Ureter (tissue), 1 donor: ENCODE measurements at places on chromosomes 1 and 21.

DNA sequence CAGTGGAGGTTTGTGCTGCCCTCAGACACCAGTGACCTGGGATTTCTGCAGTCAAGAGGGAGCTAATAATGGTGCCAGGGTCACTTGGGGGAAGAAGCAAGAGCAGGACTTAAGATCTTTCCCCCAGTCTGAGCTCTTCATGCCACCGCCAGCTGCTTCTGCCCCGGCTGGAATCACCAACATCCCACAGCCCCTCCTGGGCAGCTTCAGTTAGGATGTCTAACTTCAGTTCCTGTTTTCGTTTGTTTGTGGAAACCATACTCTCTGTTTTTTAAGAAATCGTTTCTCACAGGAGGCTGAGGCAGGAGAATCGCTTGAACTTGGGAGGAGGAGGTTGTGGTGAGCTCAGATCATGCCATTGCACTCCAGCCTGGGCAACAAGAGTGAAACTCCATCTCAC is 25.6 kb upstream of the PRDM2 start:
- DNase-seq, result no peak

DNA sequence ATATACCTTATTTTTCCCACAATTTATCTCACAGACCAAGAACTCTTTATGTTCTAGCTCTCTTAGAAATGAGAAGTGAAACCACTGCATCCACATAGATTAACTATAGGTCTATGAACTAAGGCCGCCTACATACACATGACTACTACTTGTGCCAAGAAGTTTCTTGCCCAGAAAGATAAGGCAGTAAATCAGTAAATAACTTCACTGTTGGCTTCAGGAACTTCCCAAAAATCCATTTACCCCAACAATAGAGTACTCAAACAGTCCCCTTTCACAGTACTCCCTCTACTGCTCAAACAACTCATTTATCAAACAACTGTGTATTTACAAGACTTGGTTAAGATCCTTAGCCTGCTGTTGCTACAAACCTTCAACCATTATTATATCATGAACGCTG is 96.5 kb downstream of the NME7 start:
- no peak for DNase-seq

- no peak for DNase-seq
These were observed 9.9 kb downstream of the GIPC2 start for GRCh38 chr1:78055565-78056132.

- DNase-seq, result no peak
These were observed 188.5 kb downstream of the NFIA start for GRCh38 chr1:61270761-61271411.
